ENCODE measurements at places on chromosomes 12 and 14.

- DNase-seq: no peak
Measured at GRCh38 chr12:100963381-100963780, 168.8 kb downstream of the ANO4 start.

DNA sequence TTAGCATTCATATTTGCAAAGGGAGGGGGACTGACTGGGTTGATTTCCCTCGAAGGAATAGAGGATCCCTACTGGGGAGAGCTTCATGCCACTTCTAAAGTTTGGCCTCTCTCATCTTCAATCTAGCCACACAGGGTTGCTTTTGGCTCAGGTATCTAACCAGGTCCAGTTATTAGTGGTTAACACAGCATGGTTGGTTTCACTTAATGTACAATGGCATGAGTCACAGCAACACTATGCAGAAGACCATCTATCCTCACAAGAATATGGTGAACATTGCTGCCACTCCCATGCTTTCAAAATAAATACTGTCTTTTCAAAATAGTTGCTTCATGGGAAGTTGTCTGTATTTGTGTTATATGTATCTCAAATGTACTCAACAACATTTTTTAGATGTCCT lies 6.6 kb upstream of the RAB3IP start:
- peak; percentile 70 for DNase-seq

- peak; percentile 15 for DNase-seq
Measured at GRCh38 chr14:59664741-59665140, 88.1 kb upstream of the CCDC175 start.

- DNase-seq: no peak
Measured at GRCh38 chr14:95196268-95196667, 38.9 kb upstream of the DICER1 start.

DNA sequence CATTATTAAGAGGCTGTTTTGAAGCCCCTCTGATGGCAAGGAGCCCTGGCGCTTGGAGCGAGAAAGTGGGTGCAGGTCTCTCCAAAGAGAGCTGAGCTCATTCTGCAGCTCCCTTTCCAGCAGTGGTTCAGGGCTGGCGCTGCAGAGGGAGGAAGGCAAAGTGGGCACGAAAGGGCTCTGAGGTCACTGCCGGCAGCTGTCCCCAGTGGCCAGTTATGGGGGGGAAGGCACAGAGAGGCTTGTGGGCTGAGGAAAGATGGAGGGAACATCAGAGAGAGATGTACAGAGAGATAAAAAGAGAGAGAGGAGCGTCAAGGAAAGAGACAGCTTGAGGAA lies 75.2 kb upstream of the TBX5 start:
- no peak for DNase-seq

GRCh38 chr12:105100998-105101397 lies 6.5 kb upstream of the WASHC4 start:
- DNase-seq: peak; percentile 29
